NCI-H1048 (cell line): ENCODE measurements at places on chromosomes 11 and 22.

DNA sequence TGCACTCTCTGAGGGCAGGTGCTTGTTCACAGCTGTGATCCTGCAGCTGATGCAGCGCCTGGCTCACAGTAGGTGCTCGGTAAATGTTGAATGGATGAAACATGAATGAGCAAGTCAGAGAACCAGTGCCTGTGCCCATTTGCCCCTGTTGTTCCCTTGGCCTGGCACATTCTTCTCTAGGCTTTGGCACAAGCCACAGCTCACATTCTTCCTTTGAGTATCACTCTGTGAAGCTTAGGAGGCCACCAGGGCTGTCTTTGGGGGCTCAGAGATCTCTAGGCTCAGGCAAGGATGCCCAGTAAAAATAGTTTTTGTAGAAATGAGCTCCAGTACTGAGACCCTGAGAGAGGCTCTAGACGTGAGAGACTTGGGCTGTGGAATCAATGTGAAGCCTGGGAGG is 144.6 kb upstream of the NAV2 start:
- no peak for DNase-seq

DNA sequence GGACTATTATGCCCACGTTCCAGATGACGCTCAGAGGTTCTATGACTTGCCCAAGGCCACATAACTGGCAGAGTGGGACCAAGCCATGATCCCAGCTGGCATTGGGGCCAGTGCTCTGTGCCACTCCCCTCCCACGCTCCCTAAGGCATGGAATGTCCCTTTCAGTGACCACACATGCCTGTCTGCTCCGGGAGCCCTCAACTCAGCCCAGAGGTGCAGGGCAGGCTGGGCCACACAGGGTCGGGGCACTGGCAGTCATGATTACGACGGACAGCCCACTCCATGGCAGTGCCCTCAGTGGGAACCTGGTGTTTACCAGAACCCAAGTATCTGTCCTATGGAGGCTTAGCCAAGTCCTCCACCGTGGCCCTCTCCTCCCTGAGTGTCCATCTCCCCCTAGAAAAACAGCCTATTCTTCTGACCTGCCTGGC is 10.0 kb downstream of the RHBDD3 start:
- no peak for DNase-seq

DNA sequence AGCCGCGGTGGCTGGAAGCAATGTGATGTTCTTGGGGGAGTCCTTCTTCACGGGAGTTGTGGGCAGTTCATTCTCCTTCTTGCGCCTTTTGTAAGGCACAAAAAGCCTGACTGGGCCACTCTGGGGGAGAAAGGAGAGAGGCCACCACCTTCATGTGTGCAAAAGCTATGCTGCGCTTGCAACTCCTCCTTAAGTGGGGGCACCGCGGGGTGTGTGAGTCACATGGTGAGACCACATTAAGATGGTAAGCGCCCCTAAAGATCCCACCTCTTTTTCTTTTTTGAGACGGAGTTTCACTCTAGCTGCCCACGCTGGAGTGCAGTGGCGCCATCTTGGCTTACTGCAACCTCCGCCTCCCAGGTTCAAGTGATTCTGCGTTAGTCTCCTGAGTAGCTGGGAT is 14.1 kb downstream of the DEAF1 start:
- no peak for DNase-seq

- no peak for DNase-seq
Measured at GRCh38 chr22:22201185-22201929, 43.2 kb upstream of the VPREB1 start.

GRCh38 chr22:26377170-26377830 is 51.8 kb upstream of the ASPHD2 start:
- no peak for DNase-seq

DNA sequence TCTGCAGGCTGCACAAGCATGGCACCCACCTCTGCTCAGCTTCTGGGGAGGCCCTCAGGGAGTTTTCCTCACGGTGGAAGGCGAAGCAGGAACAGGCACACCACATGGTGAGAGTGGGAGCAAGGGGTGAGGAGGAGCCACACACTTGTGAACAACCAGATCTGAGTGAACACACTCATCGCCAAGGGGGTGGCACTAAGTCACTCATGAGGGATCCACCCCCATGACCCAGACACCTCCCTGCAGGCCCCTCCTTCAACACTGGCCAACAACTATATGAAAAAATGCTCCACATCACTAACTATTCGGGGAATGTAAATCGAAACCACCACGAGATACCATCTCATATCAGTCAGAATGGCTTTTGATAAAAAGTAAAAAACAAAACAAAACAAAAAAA is 722 bp upstream of the KRTAP5-2 start:
- DNase-seq, result no peak

GRCh38 chr22:21967693-21968271 is 14.8 kb downstream of the TOP3B start:
- no peak for DNase-seq

GRCh38 chr11:128928400-128928799 is 14.3 kb downstream of the TP53AIP1 start:
- no peak for DNase-seq

- no peak for DNase-seq
Measured at GRCh38 chr11:5369789-5370188, 13.8 kb upstream of the OR51M1 start.

DNA sequence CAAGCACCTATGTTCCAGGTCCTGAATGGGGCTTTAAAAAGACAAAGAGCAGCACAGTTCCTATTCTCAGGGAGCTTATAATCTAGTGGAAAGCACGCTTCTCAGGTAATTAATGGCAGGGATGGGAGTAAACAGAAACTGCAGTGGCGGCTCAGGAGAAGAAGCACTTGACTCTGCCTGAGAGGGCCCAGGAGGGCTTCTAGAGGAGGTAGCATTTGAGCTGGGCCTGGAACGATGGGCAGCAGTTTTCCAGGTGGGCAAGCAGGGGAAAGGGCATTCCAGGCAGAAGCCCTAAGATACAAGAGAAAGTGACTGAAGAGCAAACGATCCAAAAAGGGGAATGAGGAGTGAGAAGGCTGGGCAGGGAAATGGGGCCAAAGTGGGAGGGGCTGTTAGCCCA is 37.1 kb upstream of the CHST1 start:
- no peak for DNase-seq

DNA sequence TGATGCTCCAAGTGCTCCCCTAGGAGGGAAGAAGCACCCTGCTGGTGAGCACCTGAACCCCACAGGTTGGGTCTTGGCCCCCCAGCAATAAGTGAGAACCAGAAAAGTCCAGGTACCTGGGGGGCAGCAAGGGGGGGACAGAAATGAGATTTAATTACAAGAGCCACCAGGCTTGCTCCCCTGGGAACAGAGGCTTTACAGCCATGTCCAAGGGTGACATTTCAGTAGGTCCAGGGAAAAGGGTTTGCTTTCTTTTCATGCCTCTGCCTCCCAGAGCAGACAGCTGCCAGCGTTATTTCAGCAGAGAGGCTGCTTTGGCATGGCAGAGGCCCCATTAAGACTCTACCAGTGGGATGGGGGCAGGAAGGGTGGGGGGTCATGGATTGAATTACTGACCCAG is 437.7 kb downstream of the BUD13 start:
- no peak for DNase-seq

GRCh38 chr11:127451861-127452260 is 451.3 kb upstream of the KIRREL3 start:
- DNase-seq, result no peak

DNA sequence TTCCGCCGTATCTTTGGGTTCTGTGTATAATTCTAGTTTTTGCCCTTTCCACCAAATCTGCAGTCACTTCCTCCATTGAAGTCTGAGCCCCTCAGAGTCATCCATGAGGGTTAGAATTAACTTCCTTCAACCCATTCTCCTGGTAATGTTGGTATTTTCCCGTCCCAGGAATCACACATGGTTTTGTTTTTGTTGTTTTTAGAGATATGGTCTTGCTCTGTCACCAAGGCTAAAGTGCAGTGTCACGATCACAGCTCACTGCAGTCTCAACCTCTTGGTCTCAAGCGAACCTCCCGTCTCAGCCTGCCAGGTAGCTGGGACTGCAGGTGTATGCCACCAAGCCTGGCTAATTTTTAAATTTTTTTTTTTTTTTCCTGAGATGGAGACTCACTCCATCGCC is 18.7 kb downstream of the ZBED4 start:
- no peak for DNase-seq

DNA sequence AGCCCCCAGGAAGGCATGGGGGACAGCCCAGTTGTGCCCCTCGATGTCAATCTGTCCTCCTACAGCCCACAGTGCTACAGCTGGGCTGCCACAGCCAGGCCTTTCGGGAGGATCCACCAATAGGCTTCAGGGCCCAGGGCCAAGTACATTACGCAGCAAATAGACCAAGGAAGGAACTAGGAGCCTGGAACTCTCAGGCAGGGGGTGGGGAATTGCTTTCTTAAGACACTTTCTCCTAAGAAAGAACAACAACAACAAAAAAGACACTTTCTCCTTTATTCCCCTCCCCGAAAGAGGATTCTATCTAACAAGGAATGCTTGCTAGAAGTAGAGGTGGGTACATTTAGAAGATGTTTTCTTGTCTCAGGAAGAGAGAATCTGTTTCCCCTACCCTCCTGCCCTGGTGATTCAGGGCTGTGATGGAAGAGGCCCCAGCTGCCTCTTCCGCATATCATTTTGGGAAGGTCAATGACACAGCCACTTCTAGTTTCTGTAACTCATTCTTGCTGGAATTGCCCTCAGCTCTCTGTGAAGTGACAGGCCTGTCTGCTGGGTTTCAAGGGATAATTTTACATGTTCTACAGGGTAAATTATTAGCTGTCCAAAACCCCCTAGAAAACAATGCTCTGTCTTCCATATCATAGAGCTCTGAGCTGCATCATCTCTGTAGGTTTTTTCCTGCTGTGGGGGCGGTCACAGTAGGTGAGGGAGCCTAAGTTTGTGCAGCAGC is 6.0 kb upstream of the MALAT1 start:
- no peak for DNase-seq

DNA sequence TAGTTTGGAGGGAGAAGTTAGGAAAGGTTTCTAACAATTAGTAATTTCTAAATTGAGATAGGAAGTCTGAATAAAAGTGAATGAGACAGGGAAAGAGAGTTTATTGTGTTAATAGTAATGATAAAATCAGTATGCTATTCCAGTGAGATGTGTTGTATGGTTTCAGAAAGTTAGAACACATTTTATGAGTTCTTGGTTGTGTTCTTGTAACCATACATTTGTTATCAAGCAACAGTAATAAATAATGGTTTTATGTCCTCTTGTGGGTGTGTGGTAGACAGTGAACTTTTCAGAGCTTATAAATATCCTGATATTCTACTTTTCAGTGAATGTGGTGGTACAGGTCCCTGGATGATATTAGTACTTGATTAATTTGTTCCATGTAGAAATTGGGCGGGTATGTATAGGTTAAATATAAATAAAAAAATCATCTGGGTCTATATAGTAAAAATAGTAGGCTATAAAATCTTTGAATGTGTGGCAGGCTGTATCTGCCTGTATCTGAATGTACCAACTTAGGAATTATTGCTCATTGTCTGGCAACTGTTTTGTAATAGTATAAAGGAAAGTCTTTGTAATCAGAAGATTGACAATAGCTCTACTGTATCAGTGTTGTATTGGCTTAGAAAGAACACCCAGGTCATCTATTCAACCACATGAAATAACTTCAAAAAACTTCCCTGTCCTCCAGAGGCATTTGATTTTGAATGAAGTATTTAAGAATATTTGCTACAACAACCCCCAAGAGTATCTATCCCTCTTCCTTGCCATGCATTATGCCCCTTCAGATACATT is 54.8 kb downstream of the UVRAG start:
- no peak for DNase-seq

DNA sequence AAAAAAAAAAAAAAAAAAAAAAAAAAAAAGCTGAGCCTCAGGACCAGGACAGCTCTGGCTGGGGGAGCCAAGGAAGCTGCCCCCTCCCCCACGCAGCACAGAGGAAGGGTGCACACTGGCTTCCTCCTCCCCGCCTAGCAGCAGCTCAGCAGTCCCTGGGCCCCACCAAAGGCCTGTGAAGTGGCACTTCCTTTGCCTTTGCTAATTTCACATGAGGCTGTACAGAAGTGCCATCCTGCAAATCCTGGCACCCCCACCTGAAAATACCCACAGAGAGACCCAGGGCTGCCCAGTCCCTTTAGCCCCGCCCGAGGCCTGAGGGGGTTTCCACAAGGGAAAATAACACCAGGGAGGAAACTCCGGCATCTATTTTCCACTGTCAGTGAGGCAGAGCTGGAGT is 3.9 kb downstream of the RHOG start:
- DNase-seq, result no peak

DNA sequence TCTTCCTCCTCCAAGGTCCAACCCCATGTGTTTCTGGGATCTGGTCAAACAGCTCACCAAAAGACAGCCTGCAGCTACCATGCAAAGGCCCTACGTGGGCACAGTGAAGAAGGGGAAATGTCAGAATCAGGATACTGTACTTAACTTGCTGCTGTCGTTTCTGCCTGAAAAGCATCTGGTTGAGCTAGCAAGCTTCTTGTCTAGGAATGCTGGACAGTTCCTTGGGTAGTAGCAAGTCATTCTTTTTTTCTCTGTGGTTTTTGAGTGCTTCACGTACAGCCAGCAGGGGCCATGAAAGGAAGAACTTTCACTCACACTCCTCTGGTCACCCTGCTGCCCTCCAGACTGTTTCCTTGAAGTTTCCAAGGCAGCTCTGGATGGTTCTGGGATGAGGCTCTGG is 24.7 kb downstream of the RCOR2 start:
- DNase-seq, result no peak

DNA sequence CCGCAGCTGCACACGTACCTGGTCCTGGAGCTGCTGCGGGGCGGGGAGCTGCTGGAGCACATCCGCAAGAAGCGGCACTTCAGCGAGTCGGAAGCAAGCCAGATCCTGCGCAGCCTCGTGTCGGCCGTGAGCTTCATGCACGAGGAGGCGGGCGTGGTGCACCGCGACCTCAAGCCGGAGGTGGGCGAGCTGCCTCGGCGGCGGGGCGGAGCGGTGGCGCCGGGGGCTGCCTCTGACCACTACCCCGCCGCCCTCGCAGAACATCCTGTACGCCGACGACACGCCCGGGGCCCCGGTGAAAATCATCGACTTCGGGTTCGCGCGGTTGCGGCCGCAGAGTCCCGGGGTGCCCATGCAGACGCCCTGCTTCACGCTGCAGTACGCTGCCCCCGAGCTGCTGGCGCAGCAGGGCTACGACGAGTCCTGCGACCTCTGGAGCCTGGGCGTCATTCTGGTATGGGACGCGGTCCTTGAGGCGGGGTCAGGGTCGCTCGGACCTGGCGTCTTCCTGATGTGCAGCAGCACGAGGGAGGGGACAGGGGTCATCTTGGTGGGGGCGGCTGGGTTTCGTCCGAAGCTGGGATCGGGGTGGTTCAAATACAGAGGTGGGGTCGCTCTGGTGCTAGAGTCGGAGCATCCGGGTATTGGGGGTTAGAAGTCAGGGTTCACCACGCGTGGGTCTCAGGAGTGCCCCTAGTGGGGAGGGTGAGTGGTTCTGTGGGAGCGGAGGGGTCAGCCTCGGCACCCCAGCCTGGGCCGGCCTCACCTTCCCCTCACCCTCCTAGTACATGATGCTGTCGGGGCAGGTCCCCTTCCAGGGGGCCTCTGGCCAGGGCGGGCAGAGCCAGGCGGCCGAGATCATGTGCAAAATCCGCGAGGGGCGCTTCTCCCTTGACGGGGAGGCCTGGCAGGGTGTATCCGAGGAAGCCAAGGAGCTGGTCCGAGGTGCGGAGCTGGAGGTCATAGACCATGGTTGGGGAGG is 10.8 kb downstream of the RPS6KA4 start:
- DNase-seq, result no peak

- DNase-seq, result no peak
Measured at GRCh38 chr11:47104261-47104950, 72.3 kb downstream of the ARFGAP2 start.

GRCh38 chr11:69011624-69012091 is 1.4 kb downstream of the MRGPRF start:
- no peak for DNase-seq

GRCh38 chr11:123185326-123185725 is 9.7 kb downstream of the CLMP start:
- no peak for DNase-seq

- no peak for DNase-seq
Measured at GRCh38 chr11:46914363-46914762, 4.0 kb downstream of the LRP4 start.
